SK-N-SH (cell line): ENCODE measurements at places on chromosomes 3 and 15. TPM values are rescaled to one million over a fixed set of nuclear protein-coding genes. Genes with fewer than 3 reads are reported as not detected.

The UROC1 gene
- not detected in 2 replicates for polyA plus RNA-seq

The HRG gene
- not detected in 2 replicates for polyA plus RNA-seq

The TMIE gene
- polyA plus RNA-seq = 0.03 and 0.10 TPM in 2 replicates

The SEMA5B gene
- polyA plus RNA-seq = 0.43 and 0.75 TPM in 2 replicates

The CCR3 gene
- polyA plus RNA-seq = not detected in 2 replicates

The GP9 gene
- not detected in 2 replicates for polyA plus RNA-seq

The RAB6B gene
- 8.5 and 9.3 TPM in 2 replicates for polyA plus RNA-seq

The TLR9 gene
- polyA plus RNA-seq = 0.12 TPM in 1 of 2 replicates, not detected in the other

The HTR3E gene
- not detected in 2 replicates for polyA plus RNA-seq

The GREM1 gene
- polyA plus RNA-seq = 23.9 and 46.4 TPM in 2 replicates

The STXBP5L gene
- polyA plus RNA-seq = 0.03 and 0.06 TPM in 2 replicates

The SPTBN5 gene
- 0.23 TPM in 2 replicates for polyA plus RNA-seq

The CPB1 gene
- 0.26 TPM in 1 of 2 replicates, not detected in the other for polyA plus RNA-seq

The XIRP1 gene
- polyA plus RNA-seq = not detected in 2 replicates

The GOLGA8N gene
- 1.2 and 1.6 TPM in 2 replicates for polyA plus RNA-seq

The CIB1 gene
- polyA plus RNA-seq = 74.7 and 87.9 TPM in 2 replicates

The THAP10 gene
- 2.9 and 3.2 TPM in 2 replicates for polyA plus RNA-seq

The DUOXA2 gene
- not detected in 2 replicates for polyA plus RNA-seq

- no peaks in the 10 kb centered on the region for H3K27me3 ChIP-seq
- no peak overlapping the region for H3K27ac ChIP-seq
- H3K4me3 ChIP-seq = no peak overlapping the region
- no peaks in the 10 kb centered on the region for H3K4me1 ChIP-seq
- DNase-seq = no peak
- H3K36me3 ChIP-seq = no peaks in the 10 kb centered on the region
These were observed 705.8 kb downstream of the NR2F2 start for GRCh38 chr15:97036301-97036700.

- H3K27ac ChIP-seq = no peak overlapping the region
- no peaks in the 10 kb centered on the region; the same call in 1 of the 2 replicates for H3K27me3 ChIP-seq
- H3K4me3 ChIP-seq = no peak overlapping the region
- DNase-seq = peak; percentile 58
- no peaks in the 10 kb centered on the region for H3K36me3 ChIP-seq
These were observed 19.8 kb upstream of the PIGZ start for GRCh38 chr3:196988241-196989029.

- no peak overlapping the region for H3K4me3 ChIP-seq
- DNase-seq = no peak
- H3K27me3 ChIP-seq = no peaks in the 10 kb centered on the region
- peak overlapping the region; percentile 97 for H3K27ac ChIP-seq
- H3K36me3 ChIP-seq = no peaks in the 10 kb centered on the region
- H3K4me1 ChIP-seq = peaks cover 26% of the 10 kb centered on the region
These were observed 3.8 kb upstream of the LARP6 start for GRCh38 chr15:70857562-70858285.

GRCh38 chr3:49628249-49628648 lies 45.9 kb upstream of the APEH start:
- DNase-seq = peak; percentile 64
- no peak overlapping the region for H3K4me3 ChIP-seq
- 0 out of 2 replicates have a peak, but pooled peaks cover under 1% of the 10 kb centered on the region for H3K27me3 ChIP-seq
- H3K27ac ChIP-seq = no peak overlapping the region
- no peaks in the 10 kb centered on the region for H3K36me3 ChIP-seq

DNA sequence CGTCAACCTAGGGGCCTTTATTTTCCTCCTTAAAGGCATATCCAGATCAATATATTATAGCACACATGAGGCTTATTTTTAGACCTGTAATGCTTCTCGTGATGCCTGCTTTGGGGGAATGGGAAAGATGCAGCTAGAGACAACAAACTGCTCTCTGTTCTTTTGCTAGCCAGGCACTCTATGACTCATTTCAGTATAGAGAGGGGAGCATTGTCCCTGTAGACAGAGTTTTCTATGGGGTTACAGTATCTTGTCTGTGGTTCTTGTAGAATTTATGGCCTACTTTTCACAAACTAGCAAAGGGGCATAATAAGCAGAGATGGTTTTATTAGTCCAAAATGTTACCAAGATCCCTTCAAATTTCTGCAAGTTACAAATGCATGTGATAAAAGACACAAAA lies 305.6 kb downstream of the LSAMP start:
- no peaks in the 10 kb centered on the region for H3K27me3 ChIP-seq
- H3K4me1 ChIP-seq = peaks cover 11% of the 10 kb centered on the region
- no peak overlapping the region for H3K4me3 ChIP-seq

DNA sequence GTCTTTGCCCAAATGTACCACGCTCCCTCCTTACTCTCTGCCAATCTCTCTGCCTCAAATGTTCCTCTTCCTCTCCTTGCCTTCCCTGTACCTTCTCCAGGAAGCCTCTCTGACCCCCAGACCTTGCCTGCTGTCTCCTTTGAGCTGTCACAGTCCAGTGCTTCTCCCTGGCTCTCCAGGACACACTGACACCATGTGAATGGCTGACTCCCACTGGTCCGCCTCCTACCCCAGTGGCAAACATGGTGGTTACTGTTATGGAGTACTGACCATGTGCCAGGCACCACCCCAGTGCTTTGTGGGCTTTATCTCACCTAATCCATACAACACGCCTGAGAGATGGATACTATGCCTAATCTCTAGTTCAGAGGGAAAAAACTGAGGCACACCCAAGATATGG lies 141.9 kb downstream of the TPRA1 start:
- no peak overlapping the region for H3K4me3 ChIP-seq
- H3K27ac ChIP-seq = no peak overlapping the region
- no peaks in the 10 kb centered on the region for H3K4me1 ChIP-seq
- DNase-seq = no peak

GRCh38 chr15:74821091-74821789 lies 5.2 kb upstream of the CPLX3 start:
- no peak overlapping the region for H3K4me3 ChIP-seq
- H3K27ac ChIP-seq = no peak overlapping the region
- H3K27me3 ChIP-seq = peaks cover 11% of the 10 kb centered on the region; the same call in 1 of the 2 replicates
- DNase-seq = peak; percentile 56
- no peaks in the 10 kb centered on the region for H3K36me3 ChIP-seq

GRCh38 chr3:135752851-135753250 lies 212.7 kb upstream of the PPP2R3A start:
- H3K4me3 ChIP-seq = no peak overlapping the region
- H3K27me3 ChIP-seq = no peaks in the 10 kb centered on the region
- no peaks in the 10 kb centered on the region for H3K4me1 ChIP-seq
- DNase-seq = no peak
- no peak overlapping the region for H3K27ac ChIP-seq

- peaks cover 22% of the 10 kb centered on the region for H3K36me3 ChIP-seq
- peaks cover 30% of the 10 kb centered on the region for H3K4me1 ChIP-seq
- no peak overlapping the region for H3K27ac ChIP-seq
- DNase-seq = no peak
These were observed 9.6 kb downstream of the SETD5 start for GRCh38 chr3:9406856-9407626.

DNA sequence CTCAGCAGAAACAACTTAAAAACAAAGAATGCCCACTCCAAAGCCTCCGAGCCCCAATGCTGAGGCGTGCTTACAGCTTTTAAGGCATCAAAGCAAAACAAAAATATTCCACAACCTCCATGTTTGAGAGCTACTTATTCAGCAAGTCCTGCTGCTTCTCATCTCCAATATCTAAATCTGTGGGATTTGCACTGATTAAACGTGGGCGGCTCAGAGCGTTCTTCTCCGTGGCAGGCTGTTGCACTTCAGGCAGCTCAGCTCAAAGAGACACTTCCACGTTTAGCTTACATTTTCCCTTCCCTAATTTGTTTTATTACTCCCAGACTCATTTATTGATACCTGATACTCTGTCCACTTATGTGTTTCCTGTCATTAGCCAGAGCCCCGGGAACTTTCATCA lies 282.6 kb upstream of the MCTP2 start:
- H3K4me3 ChIP-seq = no peak overlapping the region
- no peaks in the 10 kb centered on the region for H3K27me3 ChIP-seq
- H3K36me3 ChIP-seq = no peaks in the 10 kb centered on the region
- DNase-seq = no peak
- H3K4me1 ChIP-seq = no peaks in the 10 kb centered on the region
- no peak overlapping the region for H3K27ac ChIP-seq

GRCh38 chr3:50297896-50298725 lies 1.1 kb downstream of the HYAL3 start:
- peak; percentile 42 for DNase-seq
- H3K4me1 ChIP-seq = peaks cover 10% of the 10 kb centered on the region; the same call in 1 of the 2 replicates
- peak overlapping the region; percentile 84 for H3K4me3 ChIP-seq
- H3K27ac ChIP-seq = peak overlapping the region; percentile 62; the same call in 1 of the 2 replicates

GRCh38 chr15:52158084-52158765 lies 33.0 kb downstream of the GNB5 start:
- no peak overlapping the region for H3K4me3 ChIP-seq
- H3K36me3 ChIP-seq = peaks cover 18% of the 10 kb centered on the region
- DNase-seq = no peak
- H3K27ac ChIP-seq = no peak overlapping the region
- no peaks in the 10 kb centered on the region for H3K27me3 ChIP-seq

DNA sequence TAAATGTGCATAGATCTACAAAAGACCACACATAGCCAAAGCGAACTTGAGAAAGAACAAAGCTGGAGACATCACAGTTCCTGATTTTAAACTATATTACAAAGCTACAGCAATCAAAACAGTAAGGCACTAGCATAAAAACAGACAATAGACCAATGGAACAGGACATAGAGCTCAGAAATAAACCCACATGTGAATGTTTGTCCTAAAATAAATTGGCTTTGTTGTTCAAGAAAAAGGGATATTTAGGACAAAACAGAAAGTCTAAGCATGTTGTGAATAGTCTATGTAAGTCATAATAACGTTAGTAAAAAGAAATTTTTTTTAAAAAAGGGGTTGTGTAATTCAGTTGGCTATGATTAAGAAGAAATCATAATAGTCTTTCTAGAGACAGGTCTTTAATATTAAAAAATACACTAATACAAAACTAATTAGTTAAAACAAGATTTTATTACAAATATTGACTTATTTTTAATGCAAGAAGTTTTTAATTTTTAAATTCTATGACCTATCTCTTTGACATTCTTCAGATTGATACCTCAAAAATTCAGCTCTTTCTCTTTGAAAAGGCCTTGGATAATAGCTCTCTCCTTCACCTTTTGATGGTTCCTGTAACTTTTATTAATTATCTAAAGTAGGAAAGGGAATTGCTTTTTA lies 11.6 kb downstream of the TMEM212 start:
- H3K4me3 ChIP-seq = no peak overlapping the region
- no peak for DNase-seq
- H3K36me3 ChIP-seq = no peaks in the 10 kb centered on the region
- no peaks in the 10 kb centered on the region for H3K4me1 ChIP-seq
- H3K27me3 ChIP-seq = no peaks in the 10 kb centered on the region
- no peak overlapping the region for H3K27ac ChIP-seq

- no peak overlapping the region for H3K27ac ChIP-seq
- no peaks in the 10 kb centered on the region for H3K27me3 ChIP-seq
- no peaks in the 10 kb centered on the region for H3K36me3 ChIP-seq
- no peak overlapping the region for H3K4me3 ChIP-seq
- DNase-seq = peak; percentile 53
These were observed 43.5 kb downstream of the CFAP92 start for GRCh38 chr3:128950223-128950938.

- H3K4me1 ChIP-seq = no peaks in the 10 kb centered on the region
- no peak for DNase-seq
- no peaks in the 10 kb centered on the region for H3K27me3 ChIP-seq
- H3K36me3 ChIP-seq = no peaks in the 10 kb centered on the region
These were observed 80.0 kb downstream of the CLSTN2 start for GRCh38 chr3:140014831-140015495.

DNA sequence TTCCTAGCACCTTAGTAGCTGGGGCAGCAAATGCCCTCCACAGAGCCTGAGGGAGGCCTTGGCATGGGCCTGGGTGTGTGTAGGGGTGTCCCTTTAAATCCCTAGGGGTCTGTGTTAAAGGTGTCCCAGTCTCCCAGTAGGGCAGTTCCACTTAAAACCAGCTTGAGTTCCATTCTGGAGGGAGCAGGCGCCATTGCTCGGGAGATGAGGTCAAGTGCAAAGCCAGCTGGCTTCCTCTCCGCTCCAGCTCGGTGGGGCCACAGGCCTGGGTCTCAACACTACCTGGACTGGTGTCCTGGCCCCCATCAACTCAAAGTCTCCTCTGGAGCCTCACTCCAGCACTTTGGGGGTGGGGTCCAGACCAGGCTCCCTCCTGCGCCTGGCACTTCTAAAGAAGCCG lies 25.2 kb downstream of the FEM1B start:
- H3K27me3 ChIP-seq = no peaks in the 10 kb centered on the region
- H3K27ac ChIP-seq = no peak overlapping the region
- no peaks in the 10 kb centered on the region; the same call in 1 of the 2 replicates for H3K4me1 ChIP-seq

- DNase-seq = no peak
- H3K4me1 ChIP-seq = peaks cover 5% of the 10 kb centered on the region
- H3K27ac ChIP-seq = no peak overlapping the region
- H3K4me3 ChIP-seq = no peak overlapping the region
- H3K36me3 ChIP-seq = no peaks in the 10 kb centered on the region
These were observed 25.8 kb downstream of the GABRA5 start for GRCh38 chr15:26892678-26893077.

- H3K4me3 ChIP-seq = no peak overlapping the region
- no peaks in the 10 kb centered on the region for H3K27me3 ChIP-seq
- H3K27ac ChIP-seq = no peak overlapping the region
- no peaks in the 10 kb centered on the region for H3K4me1 ChIP-seq
These were observed 301.9 kb downstream of the CACNA2D3 start for GRCh38 chr3:54424292-54424691.

- H3K4me1 ChIP-seq = no peaks in the 10 kb centered on the region
- no peaks in the 10 kb centered on the region for H3K36me3 ChIP-seq
- no peak for DNase-seq
These were observed 7.8 kb downstream of the DNASE1L3 start for GRCh38 chr3:58202917-58203360.

GRCh38 chr15:56344336-56344735 lies 20.9 kb upstream of the TEX9 start:
- no peaks in the 10 kb centered on the region for H3K36me3 ChIP-seq
- H3K27me3 ChIP-seq = no peaks in the 10 kb centered on the region
- H3K27ac ChIP-seq = no peak overlapping the region
- no peak overlapping the region for H3K4me3 ChIP-seq

- peaks cover under 1% of the 10 kb centered on the region; the same call in 1 of the 2 replicates for H3K4me1 ChIP-seq
- H3K27me3 ChIP-seq = no peaks in the 10 kb centered on the region
- H3K27ac ChIP-seq = no peak overlapping the region
- DNase-seq = no peak
These were observed 38.2 kb downstream of the FILIP1L start for GRCh38 chr3:100075851-100076730.

DNA sequence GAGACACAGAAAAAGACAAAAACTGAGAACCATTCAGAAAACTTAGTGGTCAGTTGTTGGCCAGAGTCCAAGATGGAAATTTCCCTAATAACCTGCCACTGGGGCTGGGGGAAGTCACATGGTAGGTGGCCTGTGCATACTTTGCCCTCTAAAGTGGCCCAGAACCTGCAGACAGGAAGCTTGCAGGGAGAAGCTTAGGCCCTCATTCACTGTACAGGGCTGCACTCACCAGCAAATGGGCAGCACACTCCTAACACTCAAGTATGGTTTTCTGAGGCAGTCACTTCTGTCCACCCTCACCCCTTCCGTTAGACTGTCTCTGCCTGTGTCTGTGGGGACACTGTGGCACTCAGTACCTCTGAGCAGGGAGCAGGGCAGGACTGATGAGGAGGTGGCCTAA lies 14.5 kb upstream of the RNU6-1 start:
- no peaks in the 10 kb centered on the region for H3K27me3 ChIP-seq
- H3K4me3 ChIP-seq = no peak overlapping the region
- no peak for DNase-seq
- H3K27ac ChIP-seq = no peak overlapping the region
